Stimulated activated CD4-positive, alpha-beta T cell treated with anti-CD3 and anti-CD28 coated beads, Interleukin-1b, Interleukin-23, amount 100 ng/mL, for 4 hours (primary cell): ENCODE measurements at places on chromosomes 3 and 15.

- no peak for DNase-seq
These were observed 173.7 kb downstream of the CDIN1 start for GRCh38 chr15:36753173-36753572.

DNA sequence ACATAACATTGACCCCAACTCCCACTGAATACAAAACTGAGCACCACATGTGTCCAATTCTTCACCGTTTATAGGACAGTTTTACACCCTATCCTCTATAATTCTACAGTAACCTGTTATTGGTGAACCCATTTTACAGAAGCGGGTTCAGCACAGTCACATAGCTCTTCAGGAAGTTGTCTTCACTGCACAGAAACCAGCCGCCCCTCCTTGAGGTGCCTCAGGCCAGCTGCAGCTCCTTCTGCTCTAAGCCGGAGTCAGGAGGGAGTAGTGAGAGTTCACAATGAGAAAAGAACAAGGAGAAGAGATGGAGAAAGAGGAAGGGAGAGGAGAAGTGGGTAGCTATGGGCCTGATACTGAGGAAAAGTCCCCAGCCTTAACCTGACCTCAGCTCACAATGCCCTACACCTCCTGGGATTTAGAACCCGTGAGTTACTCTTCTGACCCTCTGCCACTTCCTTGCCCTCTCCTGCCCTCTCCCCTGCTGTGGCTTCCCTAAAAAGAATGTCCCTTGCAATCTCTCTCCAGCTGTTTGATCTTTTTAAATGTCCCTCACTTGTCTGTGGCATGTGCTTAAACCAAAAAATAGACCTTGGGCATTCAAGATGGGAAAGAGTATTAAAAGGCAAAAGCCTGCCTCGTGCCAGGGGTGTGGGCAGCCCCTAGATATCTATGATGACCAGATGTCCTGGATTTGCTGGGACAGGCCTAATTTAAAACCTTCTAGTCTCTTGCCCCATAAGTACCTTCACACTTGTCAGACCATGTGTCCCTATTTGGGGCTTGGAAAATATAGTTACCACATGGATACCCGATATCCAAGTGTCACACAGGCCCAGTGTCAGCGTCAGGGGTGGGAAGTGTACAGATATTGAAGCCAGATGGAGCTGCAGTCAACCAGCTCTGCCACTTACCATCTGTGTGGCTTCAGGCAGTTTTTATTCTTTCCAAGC, 71.3 kb upstream of the HES1 start:
- DNase-seq, result no peak

DNA sequence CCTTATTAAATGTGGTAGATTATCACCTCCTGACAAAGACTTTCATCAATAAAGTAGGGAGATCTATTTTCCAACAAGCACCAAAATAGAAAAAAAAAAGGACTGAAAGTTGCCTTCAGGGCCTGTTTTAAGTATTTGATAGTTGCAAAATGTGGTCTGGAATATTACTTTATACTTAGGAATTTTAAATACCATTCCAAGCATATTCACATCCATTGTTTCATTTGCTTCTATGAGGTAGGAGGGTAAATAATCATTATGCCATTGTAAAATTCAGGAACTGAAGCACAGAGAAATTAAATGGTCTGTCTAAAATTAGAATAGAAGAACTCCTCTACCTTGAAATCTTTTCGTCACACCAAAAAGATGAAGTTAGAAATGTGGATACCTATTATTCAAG, 110.0 kb downstream of the TMCC1 start:
- DNase-seq, result no peak

GRCh38 chr3:175346573-175347356, 487.6 kb downstream of the NAALADL2 start:
- no peak for DNase-seq

DNA sequence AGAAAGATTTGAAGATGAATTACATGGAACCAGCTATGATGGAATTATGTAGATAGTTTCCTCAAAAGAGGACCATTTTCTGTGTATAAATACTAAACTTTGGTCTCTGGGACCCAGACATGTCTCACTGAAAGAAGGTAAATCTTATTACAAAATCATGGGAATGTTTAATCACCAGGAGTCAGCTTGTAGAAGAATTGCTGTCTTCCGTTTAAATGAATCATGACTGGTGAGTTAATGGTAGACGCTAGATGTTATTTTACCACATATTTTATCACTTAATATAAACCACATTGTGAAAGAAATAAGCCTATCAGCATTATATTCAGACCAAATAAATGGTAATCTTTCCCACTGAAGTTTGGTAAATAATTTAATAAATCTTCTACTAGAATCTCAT, 322.3 kb upstream of the SUCLG2 start:
- no peak for DNase-seq

DNA sequence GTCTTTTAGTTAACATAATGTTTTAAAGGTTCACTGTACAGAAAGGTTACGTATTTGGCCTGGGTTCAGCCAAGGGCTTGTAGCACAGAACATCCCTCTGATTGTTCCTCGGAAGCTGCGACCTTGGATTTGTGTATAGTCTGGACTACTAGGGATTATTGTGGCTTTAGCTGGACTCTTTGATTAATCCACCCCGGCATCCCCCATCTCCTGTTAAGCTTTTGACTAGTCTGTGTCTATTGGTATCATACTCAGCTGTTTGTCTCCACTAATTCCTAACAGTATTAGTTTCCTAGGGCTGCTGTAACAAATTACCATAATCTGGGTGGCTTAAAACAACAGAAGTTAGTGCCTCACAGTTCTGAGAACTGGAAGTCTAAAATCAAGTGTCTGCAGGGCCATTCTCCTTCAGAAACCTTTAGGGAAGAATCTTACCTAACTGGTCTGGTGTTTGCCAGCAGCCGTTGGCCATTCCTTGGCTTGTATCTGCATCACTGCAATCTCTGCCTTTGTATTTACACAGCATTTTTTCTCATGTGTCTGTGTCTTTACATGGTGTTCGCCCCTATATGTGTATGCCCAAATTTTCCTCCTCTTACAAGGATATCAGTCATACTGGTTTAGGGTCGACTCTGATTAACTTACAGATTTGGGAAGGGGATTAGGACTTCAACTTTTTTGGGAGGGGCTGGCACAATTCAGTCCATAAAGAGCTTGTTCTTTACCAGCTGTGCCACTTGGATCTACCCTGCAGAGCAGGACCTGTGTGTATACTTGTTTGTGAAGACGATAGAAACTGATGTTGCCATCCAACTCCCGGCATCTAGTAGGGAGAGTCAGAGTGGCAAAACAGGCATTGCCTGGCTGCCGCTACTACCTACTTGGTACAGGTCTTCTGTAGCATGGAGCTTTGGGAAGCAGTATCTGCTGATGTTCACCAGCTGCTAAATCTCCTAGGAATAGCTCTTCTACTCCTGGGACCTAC, 117.8 kb downstream of the UBE2E2 start:
- DNase-seq, result no peak

DNA sequence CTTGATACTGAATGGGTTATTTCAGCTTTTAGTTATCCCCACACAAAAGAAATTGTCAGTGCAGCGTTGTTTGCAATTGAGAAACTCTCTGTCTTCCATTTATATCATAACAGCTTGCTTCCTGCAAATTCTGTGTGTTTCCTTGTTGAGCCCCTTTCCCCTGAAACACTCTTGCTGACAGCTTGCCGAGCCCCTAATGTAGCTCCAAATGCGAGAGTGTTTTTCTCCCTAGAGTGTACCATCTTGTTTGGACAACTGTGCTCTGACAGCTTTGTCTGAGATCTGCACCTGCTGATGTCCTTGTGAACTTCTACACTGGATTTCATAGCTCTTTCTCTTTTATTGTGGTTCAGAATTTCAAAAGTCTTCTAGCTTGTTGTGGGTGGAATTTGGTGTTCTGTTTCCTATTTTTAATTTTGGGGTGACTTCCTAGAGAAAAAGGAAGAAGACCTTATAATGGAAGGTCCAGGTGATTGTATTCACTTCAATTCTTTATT, 343.5 kb downstream of the PDCD6IP start:
- no peak for DNase-seq

GRCh38 chr3:12916159-12916558, 74.8 kb upstream of the RPL32 start:
- no peak for DNase-seq

DNA sequence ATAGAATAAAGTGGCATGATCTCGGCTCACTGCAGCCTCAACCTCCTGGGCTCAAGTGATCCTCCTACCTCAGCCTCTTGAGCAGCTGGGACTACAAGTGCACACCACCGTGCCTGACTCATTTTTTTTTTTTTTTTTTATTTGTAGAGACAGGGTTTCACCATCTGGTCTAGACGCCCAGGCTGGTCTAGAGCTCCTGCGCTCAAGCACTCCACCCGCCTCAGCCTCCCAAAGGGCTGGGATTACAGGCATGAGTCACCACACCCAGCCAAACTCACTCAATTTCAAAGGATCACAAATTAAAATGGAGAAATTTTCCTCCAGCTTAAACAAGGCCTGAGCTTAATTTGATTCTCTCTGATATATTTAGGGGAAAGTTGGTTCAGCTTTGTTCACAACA, 27.3 kb upstream of the NMB start:
- no peak for DNase-seq

- DNase-seq, result no peak
These were observed 6.6 kb upstream of the SUCNR1 start for GRCh38 chr3:151866711-151867410.
